T-helper 1 cell (primary cell): ENCODE measurements at places on chromosomes 2 and 18.

GRCh38 chr2:239574434-239575156 lies 173.8 kb upstream of the HDAC4 start:
- no peak for DNase-seq

DNA sequence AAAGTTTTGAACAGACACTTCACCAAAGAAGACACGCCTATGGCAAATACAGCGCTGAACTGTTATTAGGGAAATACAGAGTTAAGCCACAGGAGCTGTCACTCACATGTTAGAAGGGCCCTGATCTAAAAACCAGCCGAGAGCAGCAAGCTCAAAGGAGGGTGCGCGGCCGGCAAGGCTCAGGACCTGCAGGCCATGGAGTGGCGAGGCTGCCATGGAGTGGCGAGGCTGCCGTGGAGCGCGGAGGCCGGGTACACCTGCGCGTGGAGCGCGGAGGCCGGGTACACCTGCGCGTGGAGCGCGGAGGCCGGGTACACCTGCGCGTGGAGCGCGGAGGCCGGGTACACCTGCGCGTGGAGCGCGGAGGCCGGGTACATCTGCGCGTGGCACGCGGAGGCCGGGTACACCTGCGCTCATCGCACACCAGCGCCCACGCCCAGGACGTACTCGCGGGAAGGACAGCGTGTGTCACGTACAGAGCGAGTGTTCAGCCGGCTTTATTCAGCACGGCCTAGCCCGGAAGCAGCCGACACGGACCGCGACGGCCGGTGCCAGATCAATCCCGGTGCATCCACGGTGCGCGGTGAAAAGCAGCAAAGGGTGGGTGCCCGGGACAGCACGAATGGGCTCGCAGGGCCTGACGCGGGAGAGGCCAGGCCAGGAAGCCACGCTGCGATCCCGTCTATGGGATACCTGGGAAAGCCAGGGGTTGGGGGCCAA lies 68.8 kb downstream of the SLC66A2 start:
- DNase-seq, result no peak

DNA sequence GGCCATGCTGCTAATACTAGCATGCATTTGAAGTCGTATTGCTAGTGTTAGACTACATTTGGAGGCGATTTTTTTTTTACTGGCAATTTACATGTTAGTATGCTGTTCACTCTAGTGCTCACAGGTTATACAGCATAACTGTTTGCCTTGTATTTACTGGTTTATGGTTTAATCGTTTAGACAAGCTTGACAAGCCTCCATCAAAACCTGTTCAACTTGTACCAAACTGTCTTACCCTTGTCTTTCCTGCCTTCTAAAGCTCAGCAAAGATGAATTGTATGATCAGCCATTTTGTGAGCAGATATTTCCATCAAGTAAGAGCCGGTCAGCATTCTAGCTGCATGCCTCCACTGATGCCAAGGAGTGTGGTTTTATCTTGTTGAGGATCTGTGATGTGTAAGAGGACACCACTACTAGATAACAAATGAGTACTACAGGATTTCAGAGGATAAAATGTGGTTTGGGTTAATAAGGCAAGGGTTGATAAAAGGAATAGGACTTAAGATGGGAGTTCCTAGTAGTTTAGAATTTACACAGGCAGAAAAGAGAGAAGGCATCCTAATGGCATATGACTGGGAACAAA lies 68.4 kb upstream of the ITM2C start:
- DNase-seq, result no peak

- DNase-seq, result no peak
These were observed 125.3 kb downstream of the ZNF516 start for GRCh38 chr18:76369791-76370190.

DNA sequence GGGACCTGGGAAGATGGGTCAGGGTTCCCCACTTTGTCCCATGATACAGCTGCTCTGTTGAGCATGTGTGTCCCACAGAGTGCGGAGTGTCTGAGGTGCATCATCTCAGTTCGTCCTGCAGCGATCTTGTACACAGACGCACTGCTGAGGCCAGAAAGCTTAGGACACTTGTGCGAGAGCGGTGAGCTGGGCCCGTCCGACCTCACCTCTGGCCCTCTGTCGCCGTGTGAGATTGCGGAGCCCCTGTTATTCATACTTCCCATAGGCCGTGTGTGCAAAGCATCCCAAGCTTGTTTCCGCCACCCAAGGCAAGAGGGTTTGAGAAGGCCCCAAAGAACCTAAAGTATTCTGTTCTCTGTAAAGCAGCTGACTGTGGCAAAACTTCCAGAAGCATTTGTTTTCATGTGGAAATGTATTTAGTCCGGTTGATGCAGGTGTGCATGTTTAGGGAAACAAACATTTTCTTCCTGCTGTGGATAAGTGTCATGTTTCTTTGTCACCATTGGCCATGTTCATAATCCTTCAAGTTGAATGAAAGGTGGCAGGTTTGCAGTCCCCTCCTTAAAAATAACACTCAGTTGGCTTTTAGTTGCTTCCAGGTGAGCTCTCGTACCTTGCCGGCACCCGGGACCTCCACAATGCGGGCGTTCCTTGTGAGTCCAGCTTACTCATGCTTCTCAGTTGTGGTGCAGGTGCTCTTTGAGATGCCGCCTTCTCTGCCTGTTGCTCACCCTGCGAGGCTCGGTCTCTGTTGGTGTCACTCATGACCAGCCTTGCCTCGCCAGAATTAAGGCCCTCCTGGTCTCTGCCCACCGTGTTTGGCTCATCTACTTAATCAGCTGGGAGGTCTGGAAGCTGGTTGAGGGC lies 5.3 kb downstream of the AGAP1 start:
- no peak for DNase-seq
